Urinary bladder (tissue), 4 donors: ENCODE measurements at places on chromosomes 16 and 17.
A peak's percentile ranks its signal among the peaks of the same experiment; 100 is the strongest.

GRCh38 chr17:3792481-3792880 is 8.5 kb downstream of the ITGAE start:
- no peak for DNase-seq

- DNase-seq, result no peak
These were observed 37.2 kb upstream of the TBX2 start for GRCh38 chr17:61362396-61362795.

- DNase-seq, result no peak
These were observed 2.8 kb upstream of the PVALEF start for GRCh38 chr17:81162491-81162890.

DNA sequence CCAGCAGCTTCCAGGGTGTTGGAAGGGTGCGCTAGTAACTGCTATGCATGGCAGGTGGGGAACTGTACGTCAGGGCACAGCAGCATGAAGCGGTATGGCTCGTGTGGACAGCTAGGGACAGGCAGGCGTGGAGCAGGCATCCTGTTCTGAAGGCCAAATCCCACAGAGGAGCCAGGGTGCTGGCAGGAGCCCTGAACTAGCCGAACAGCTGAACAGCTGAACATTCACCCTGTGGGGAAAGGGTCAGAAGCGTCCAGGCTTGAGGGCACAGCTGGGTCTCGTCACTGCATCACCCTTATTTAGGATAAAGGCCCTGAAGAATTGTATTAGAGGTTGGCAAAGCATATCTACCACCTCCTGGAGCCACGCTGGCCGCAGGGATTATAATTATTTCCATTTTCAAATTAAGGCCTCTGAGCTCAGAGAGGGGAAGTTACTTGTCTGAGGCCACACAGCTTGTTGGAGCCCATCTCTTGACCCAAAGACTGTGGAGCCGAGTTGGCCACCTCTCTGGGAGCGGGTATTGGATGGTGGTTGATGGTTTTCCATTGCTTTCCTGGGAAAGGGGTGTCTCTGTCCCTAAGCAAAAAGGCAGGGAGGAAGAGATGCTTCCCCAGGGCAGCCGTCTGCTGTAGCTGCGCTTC is 3.3 kb upstream of the STH start:
- no peak for DNase-seq

- no peak for DNase-seq
These were observed 7.2 kb upstream of the MRPS23 start for GRCh38 chr17:57856792-57857620.

- DNase-seq, result no peak
These were observed 33.5 kb upstream of the MON1B start for GRCh38 chr16:77157346-77158058.

GRCh38 chr17:7111784-7112509 is 2.7 kb downstream of the ASGR2 start:
- no peak for DNase-seq

GRCh38 chr17:65370669-65371131 is 190.7 kb downstream of the AXIN2 start:
- no peak for DNase-seq

- DNase-seq, result no peak
These were observed 31.8 kb downstream of the SLC39A11 start for GRCh38 chr17:73060721-73061120.

- no peak for DNase-seq
These were observed 30.9 kb downstream of the SOCS1 start for GRCh38 chr16:11224894-11225676.

DNA sequence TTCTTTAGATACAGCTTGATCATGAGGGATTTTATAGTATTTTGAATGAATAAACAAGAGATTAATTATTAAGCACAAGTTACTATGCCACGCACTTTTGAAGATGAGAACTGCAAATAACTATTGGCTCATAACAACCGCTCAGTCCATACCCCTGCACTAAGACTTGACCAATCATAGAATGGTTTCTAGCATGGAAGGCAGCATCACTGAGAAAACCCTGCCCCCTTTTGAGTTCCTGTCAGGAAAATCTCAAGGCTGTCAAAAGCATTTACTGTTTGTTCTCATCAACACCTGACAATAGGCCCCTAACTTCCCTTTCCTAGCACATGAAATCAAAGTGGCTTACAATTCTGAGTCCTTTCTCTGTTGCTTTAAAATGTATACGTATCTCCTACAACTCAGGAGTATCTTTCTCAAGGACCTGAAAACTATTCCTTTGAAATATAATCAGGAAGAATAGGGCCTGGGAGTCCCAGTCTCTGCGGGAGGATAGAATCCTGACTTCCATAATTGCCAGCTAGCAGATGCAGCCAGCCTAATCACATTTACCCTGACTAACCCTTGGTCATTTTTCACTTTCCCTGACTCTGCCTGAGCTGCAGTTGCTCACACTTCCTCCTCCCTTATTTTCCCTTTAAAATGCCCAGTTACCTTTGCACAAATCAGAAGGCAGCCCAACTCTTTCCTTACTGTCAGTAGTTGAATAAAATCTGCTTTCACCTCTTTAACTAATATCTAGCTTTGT is 9.1 kb upstream of the MMD start:
- DNase-seq, result no peak

- DNase-seq, result no peak
These were observed 8.9 kb upstream of the TMEM220 start for GRCh38 chr17:10738521-10739258.

DNA sequence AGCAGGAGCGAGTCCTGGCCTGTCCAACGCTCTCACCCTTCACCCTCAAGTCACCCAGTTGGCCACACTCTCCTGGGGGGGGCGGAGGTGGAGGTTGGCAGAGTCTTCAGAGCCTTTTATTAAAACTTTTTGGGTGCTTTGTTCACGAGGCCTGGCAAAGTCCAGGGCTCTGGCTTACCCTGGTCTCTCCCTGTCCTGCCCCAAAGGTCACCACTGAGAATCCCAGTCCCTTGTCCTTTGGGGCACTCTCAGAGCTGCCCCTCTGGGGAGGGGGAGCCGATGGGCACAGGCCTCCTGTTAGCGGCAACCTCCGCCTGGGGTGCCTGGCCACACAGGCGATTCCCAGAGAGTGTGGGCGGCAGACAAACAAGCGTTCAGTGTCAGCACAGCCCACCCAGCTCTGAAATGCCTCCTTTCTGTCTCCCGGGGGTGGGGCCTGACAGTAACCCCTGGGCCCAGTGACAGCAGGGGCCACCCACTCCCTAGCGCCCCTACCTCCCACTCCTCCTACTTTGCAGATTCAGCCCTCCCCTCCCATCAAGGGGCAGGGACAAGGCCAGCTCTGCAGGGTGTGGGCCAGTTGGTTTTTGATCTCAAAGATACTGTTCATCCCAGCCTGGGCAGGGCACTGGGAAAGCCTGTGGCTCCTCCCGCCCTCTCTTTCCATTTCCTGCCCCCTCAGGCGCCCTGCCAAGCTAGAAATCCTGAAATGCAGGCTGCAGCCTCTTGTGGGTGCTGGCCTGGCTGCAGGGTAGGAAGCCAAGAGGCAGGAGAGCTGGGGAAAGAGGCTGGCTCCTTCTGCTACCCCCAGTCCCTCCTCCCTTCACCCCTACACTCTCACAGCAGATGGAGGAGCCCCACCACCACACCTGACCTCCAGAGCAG is 36.6 kb upstream of the EMP2 start:
- peak; percentile 59 for DNase-seq

DNA sequence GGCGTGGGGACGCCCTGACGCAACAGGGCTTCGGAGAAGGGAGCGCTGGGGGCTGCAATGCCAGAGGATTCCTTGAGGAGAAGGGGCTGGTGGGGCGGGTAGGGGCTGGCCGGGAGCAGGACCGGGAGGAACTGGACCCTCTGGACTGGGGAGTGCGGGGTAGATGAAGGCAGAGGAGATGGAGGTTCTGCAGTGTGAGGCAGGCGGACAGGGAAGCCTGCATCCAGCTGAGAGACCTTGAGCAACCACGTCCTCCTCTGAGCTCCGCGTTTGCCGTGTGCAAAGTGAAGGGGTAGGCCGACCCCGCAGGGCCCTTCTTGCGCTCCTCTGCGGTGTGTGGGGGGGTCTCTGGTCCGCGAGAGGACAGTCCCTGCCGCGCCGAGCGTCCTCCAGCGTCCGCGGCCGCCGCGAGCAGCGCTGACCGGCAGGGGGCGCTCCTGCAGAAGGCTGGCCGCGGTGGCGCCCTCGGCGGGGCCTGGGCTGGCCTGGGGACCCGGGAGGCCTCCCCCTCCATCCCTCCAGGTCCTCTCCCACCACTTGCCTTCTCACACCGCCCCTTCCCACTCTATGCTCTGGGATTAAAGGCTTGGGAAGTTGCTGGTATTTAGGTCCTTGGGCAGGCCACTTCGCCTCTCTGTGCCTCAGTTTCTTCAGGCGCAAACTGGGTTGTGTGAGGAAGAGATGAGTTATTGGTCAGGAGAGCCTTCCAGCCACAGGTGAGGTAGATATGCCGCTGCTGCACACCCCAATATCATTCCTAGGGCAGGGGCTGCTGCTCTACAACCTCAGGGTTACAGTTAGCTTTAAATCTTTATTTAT is 9.6 kb upstream of the WNT9B start:
- DNase-seq, result no peak

DNA sequence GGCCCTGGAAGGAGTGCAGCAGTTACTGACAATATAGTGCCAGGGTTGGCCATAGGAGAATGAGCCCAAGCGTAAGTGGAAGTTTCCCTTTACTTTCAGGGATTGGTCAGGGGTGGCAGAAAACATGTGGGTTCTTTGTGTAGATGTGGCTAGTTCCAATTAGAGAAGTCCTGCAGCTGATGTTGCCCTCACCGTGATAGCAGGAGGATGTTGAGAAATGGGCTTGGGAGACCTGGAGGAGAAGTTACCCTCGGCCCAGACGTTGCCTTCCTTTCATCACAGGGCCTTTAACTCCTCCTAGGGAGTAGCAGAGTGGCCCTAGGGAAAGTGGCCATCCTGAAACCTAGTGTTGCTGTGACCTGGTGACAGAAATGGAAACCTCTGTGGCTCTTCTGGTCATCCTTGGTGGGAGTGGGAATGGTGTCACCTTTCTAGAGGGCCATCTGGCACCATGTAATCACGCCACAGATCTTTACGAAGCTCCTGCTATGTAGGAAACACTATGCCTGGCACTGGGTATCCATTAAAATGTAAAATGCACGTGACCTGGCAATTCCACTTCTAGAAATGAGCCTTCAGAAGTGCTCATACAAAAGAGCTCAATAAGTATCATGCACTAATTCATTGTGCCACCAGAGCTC is 6.7 kb downstream of the TMEM92 start:
- DNase-seq, result no peak

- no peak for DNase-seq
These were observed 580.1 kb upstream of the SALL1 start for GRCh38 chr16:51731160-51731559.

- DNase-seq, result no peak
These were observed 5.3 kb upstream of the KAT7 start for GRCh38 chr17:49783071-49783715.

DNA sequence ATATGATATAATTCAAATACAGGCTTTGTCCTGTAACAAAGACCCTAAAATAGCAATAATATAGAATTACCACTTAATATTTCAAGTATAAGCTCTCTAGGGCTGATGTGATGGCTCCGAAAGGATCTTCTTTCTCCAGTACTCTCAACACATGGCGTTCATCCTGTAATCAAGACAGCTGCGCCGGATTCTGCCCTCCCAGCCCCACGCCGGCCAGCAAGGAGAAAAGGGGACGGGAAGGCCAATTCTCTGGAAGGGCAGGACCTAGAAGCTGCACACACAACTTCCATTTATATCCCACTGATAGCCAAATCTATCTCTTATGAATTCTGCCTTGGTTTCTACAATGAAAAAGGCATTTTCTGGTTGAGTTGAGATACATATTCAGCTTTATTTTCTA is 32.0 kb downstream of the CCDC182 start:
- DNase-seq, result no peak

DNA sequence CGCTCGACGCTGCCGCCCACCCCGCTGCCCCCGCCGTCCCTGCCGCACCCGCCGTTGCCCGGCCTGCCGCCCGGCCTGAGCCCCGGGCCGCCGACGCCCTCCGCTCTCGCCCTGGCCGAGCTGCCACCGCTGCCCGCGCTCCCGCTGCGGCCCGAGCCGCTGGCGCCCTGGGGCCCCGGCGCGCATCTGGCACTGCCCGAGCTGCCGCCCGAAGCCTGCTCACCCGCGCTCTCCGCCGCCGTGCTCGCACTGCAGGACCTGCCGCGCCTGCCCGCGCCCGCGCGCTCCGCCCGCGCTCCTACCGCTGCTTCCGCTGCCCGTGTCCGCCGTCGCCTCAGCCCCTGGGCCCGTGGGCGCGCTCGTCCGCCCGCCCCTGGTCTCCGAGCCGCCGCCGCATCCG is 8.4 kb upstream of the CLDN9 start:
- no peak for DNase-seq

DNA sequence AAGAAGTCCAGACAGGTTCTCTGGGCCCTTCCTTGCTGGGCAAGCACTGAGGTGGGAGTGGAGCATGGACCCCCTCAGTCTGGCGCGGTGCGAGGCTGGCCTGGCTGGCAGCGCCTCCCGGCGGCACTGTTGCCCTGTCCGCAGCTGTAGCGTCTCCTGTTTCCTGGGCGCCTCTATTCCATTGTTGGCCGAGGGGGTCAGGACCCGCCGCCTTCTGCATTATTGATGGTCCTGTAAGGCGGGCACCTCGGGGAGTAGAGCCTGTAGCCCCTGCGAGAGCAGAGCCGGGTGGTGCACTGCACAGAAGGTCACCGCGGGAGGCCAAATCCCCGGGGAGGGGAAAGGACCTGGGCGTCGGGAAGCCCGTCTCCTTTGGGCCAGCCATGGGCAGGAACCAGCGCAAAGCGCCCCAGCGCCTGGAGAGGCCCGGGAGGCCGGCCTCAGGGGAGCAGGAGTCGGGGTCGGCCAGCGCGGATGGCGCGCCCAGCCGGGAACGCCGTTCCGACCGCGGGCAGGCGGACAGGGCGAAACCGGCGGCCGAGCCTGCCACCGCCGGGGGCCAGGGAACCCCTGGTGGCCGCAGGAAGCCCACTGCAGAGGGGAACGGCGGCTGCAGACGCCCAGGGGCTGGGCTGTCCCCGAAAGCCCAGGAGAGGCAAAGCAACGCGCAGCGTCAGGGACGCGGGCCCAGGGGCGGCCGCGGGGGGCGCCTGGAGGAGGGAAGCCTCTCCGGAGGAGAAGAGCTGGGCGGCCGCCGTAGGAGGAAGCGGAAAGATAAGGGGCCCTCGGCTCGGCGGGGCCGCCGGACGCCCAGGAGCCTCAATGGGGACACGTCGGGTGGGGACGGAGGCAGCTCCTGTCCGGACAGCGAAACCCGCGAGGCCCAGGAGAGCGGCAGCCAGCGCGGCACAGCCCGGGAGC is at the start of gene MYO15B:
MYO15B (plus strand) TSS at position 126 of the 921 bp plus-strand sequence; CDS start at position 384, 258 bp downstream.
- DNase-seq, result no peak

DNA sequence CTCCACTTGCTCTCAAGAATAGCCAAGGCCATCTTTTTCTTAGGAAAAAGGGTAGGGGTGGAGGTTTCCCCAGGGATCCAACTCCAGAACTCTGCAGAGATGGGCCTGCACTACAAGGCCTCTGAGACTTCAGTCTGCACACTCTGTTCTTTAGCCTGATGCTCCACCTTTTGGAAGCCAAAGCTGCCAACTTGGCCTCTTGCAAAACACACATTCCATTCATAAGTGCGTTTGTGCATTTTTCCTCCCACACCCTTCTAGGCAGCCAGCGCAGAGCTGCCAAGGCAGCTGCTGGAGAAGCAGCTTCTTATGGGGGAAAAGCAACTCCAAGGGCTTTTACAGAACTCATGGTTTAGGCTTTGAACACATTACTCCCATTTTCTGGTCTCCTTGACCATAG is 45.3 kb downstream of the REXO5 start:
- peak; percentile 64 for DNase-seq

GRCh38 chr16:88387941-88388627 is 5.3 kb downstream of the ZNF469 start:
- DNase-seq, result peak; percentile 35

- DNase-seq, result no peak
These were observed 65.7 kb downstream of the HLF start for GRCh38 chr17:55330344-55330933.

- no peak for DNase-seq
These were observed 53.4 kb upstream of the ZKSCAN2 start for GRCh38 chr16:25311039-25311438.

GRCh38 chr17:31580316-31580705 is 188.8 kb downstream of the RAB11FIP4 start:
- DNase-seq, result no peak
